ENCODE measurements at places on chromosomes 7 and 10. TPM values are rescaled to one million over a fixed set of nuclear protein-coding genes. Genes with fewer than 3 reads are reported as not detected.

Gene CACUL1
- 36.1 TPM for total RNA-seq

Gene NUTM2E
- not detected for total RNA-seq

Gene NEBL
- total RNA-seq = 0.22 TPM

Gene MSMB
- not detected for total RNA-seq

Gene KIF20B
- total RNA-seq = 2.4 TPM

Gene ACTR3C
- 2.0 TPM for total RNA-seq

Gene PPP1R9A
- total RNA-seq = 0.14 TPM

Gene MGAM2
- total RNA-seq = not detected

Gene COX15
- 39.7 TPM for total RNA-seq

Gene CALHM2
- 26.3 TPM for total RNA-seq

Gene CDNF
- total RNA-seq = 1.1 TPM

Gene CRHR2
- not detected for total RNA-seq

Gene FUOM
- total RNA-seq = 10.1 TPM

Data from placental pericyte (primary cell).